Right ventricle myocardium inferior (tissue), 1 donor: ENCODE measurements at places on chromosomes 2 and 18. TPM values are rescaled to one million over a fixed set of nuclear protein-coding genes. Genes with fewer than 3 reads are reported as not detected.

GRCh38 chr2:159933727-159934049, 128.7 kb downstream of the PLA2R1 start:
- no peak for DNase-seq

The BCL11A gene
- 37.5 TPM for total RNA-seq

GRCh38 chr18:78986018-78986481, 6.4 kb downstream of the SALL3 start:
- DNase-seq, result no peak

The OBSL1 gene
- 158 TPM for total RNA-seq

The LYPD6 gene
- total RNA-seq, result 0.14 TPM

- no peak for DNase-seq
These were observed 97.4 kb downstream of the FSIP2 start for GRCh38 chr2:185835974-185836373.

The CAPN13 gene
- not detected for total RNA-seq

DNA sequence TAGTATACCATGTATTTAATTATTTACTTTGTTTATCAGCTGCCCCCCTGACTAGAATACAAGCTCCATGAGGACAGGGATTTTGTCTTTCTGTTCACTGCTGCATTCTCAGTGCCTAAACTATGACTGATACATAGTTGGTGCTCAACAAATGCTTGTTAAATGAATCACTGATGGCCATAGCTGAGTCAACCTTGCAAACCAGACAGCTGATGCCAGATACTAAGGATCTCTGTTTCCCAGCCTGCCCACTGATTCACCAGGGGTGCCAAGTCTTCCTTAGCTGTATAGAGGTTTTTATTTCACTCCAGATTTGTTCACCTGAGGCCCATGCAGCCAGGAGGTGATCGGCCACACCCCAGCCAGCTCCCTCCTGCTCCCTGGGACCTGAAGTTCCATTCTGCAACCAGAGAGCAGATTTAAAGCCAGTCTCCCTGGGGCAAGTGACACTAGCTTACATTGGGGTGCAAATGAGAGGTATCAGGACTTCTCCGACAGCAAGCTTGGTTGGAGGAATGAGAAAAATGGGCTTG, 92.2 kb downstream of the C1QL2 start:
- DNase-seq, result no peak

GRCh38 chr18:33944493-33944892, 280.2 kb downstream of the NOL4 start:
- no peak for DNase-seq

The DCDC2C gene
- not detected for total RNA-seq

DNA sequence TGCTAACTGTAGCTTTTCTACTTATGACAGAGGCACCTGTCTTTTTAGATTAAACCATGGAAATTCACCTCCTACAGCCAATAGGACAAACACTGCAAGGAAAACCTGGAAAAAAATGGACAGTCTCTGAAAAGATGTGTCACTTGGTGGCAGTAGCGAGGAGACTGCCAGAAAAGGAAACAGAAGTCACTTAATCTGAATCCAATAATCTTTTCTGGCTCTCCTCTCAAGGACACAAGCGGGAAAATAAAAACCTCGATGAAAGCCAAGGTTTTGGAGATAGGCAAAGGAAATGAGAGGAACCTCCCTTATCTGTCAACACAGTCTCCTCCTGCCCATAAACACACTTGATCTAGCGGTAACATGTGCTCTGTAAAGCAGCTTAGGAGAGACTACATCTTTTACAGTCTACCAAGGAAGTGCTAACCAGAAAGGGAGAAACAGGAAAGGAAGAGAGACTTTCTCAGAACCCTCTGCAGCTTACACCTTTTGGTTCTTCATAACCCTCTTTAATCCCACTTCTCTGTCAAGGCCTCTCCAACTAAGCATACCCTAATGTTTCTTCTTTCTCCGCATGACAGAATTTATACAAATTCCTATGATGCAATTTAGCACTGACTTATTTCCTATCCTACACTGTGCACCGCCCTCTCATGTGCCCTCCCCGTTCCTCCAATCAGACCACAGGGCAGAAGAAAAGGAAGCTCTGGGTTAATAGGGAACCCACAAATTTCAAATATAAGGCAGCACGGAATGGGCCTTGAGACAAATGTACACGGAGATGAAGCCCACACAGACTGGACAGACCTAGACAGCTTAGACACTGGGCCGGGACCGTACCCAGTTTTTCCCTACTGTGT, 52.8 kb downstream of the CLASP1 start:
- peak; percentile 64 for DNase-seq

DNA sequence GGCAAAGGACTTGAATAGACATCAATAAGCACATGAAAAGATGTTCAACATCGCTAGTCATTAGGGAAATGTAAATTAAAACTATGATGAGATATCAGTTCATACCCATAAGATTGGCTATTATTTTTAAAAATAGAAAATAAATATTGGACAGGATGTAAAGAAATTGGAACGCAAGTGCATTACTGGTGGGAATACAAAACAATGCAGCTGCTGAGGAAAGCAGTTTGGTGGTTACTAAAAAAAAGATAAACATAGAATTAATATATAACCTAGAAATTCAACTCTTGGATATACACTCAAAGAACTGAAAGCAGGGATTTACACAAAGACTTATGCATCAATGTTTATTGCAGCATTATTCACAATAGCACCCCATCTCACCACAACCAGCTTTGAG, 174.5 kb upstream of the NDUFV2 start:
- DNase-seq, result no peak

DNA sequence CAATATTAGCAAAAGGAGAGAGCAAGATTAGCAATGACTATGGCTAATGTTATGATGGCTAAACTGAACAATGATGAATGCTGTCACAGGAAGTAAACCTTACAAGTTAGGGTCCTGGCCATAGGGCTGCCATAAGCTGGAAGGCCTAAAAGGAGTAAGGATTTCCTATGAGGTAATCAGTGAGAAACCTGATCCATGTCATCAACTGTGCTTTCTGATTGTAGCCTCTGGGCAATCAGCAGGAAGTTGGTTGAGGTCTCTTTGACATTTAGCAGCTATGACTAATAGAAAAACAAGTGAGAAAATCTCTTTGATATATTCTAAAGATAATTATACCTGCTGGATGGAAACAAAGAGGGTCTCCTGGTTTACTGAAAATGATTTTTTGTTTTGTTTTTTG, 193.0 kb downstream of the RAB3GAP1 start:
- DNase-seq, result no peak

DNA sequence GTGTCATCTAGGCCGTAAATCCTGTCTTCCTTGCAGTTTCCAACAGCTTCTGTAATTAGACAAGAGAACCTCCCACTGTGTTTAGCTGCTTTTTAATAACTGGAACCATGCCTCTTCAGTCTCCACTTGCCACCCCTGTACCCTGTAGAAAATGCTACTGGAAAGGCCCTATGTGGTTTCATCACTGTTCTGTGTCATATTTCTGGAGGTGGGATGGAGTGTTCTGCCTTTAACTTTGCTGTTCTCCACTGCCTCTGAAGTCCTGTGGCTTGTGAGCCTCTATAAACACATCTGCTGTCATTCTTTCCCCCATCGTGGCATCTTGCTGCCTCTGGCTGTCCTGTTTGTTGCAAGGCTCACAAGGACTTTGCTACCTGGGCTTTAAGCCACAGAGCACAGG, 17.9 kb downstream of the MGAT5 start:
- DNase-seq, result no peak

DNA sequence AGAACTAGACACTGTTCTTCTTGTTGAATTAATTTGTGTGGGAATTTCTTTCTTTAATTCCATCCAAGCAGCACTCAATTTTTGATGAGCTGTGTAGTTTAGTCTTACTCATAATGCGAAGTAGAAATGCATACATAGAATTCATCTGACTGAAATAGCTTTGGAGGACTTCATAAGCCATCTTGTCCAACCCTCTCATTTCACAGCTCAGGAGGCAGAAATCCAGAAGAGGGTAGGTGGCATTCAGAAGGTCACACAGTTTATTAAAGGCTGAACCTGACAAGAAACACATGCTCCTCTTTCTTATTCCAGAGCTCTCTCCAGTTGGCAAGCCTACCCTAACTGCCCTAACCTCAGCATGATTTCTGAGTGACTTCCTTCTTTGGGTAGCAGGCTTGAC, 169.2 kb upstream of the NOSTRIN start:
- no peak for DNase-seq

The FZD7 gene
- total RNA-seq, result 24.2 TPM

DNA sequence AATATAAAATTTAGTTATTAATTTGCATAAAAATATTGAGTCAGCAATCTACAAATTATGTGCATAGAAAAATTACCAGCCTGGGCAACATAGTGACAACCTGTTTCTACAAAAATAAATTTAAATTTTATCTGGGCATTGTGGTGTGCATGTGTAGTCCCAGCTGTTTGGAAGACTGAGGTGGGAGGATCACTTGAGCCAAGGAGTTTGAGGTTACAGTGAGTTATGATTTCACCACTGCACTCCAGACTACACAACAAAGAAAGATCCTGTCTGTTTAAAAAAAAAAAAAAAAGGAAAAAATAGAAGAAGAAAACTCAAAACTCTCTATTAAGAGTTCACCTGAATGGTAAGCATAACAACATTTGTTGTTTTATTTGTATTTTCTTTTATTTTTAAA, 1048.4 kb upstream of the CDH2 start:
- DNase-seq, result no peak

GRCh38 chr18:79952996-79953559, 1.6 kb upstream of the SLC66A2 start:
- no peak for DNase-seq

- DNase-seq, result no peak
These were observed 146.5 kb upstream of the MMADHC start for GRCh38 chr2:149733936-149734685.

DNA sequence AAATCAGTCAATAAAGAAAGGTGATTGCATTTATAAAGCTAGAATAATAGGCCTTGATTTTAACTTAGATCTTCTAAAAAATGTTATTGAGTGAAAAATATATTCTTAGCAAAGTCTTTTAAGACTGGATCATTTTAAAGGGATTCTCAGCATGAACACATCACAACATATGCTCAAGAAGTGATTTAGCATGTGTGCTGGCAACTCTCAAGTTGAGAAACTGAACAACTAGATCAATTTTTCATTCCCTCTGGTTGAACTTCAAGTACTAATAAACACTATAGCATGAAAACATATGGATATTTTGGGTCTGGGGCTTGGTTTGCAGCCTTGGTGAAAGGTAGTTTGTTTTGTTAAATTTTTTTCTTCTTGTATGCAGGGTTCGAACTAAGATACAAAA, 107.8 kb upstream of the PNPT1 start:
- no peak for DNase-seq

GRCh38 chr2:101274142-101274541, 21.5 kb downstream of the CNOT11 start:
- DNase-seq, result no peak

DNA sequence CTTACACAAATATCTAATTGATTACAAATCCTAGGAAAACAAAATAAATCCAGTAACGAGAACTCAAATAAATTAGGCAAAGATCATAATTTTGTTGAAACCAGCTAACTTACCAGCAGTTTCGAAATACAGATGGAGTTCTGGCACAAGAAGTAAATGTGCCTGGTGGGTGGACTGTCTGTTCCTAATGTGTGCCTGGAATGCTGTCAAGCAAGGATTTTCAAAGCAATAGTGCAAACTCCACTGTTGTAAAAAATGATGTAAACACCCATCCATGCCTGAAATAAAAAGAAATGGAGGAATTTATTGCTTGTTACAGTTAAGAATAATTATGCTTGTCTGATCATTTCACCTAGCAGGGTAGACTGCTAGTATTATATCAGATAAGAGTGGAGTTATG, 423.9 kb upstream of the MAP2 start:
- no peak for DNase-seq

- no peak for DNase-seq
These were observed 39.1 kb upstream of the FAM136A start for GRCh38 chr2:70340761-70341476.

- no peak for DNase-seq
These were observed 26.0 kb upstream of the IL37 start for GRCh38 chr2:112884869-112885505.

- no peak for DNase-seq
These were observed 92.9 kb downstream of the MAP4K4 start for GRCh38 chr2:101790416-101790815.

DNA sequence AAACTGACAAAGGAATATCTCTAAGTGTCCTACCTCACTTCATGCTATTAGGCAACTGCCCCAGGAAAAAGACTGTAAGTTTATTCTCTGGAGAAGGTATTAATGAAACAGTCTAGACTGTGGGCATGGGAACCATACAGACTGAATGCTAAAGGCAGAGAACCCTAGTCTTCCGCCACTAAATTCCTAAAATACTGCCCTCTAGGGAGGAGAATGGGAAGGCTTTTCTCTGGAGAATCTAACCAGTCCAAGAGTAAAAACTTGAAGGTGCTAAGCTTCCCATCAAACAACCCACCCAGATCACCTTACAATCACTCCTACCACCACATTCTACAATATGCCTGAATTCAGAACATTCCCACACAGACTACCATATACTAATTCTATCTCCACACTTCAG, 3.4 kb downstream of the SRBD1 start:
- DNase-seq, result no peak

The SLC5A7 gene
- total RNA-seq, result 0.11 TPM

DNA sequence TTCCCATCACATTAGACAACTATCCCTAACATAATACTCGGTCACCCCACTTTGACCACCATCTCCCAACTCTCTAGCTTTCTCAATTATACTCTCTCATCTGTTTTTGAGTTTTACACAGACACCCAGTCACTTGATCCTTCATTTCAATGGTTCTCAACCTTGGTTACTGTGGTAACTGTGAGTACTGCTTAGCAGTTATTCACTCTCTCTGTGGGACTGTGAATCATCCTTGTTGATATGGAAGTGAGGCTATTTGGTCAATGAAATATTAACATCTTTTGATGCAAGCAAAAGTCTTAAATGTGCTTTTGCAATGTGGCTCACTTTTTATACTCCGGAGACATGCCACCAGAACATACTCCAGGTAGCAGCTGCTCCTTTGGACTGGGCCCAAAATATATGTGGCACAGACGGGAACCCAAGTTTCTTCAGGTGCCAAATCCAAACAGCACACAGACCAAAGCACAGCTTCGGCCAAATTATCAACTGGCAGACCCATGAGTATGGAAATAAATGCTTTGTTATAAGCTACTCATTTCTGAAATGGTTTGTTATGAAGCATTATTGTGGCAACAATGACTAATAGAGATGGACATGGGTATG, 75.0 kb upstream of the SLC25A52 start:
- DNase-seq, result no peak

The VIL1 gene
- total RNA-seq, result not detected

The RBM44 gene
- 0.30 TPM for total RNA-seq

The TEKT4 gene
- 0.16 TPM for total RNA-seq

- no peak for DNase-seq
These were observed 744.3 kb downstream of the RNF144A start for GRCh38 chr2:7661502-7661901.

- DNase-seq, result no peak
These were observed 14.6 kb upstream of the CREG2 start for GRCh38 chr2:101401906-101402305.

The THAP4 gene
- total RNA-seq, result 83.2 TPM

- DNase-seq, result no peak
These were observed 229.1 kb downstream of the RTP5 start for GRCh38 chr2:242098445-242099128.
